Colonic mucosa (tissue), 4 donors: ENCODE measurements at places on chromosomes 6 and 20.

GRCh38 chr6:155646443-155646842 is 190.8 kb upstream of the NOX3 start:
- DNase-seq, result no peak

- no peak for DNase-seq
Observed at GRCh38 chr6:13377054-13377758, 48.9 kb upstream of the TBC1D7 start.

- DNase-seq, result no peak
Observed at GRCh38 chr6:36969240-36969691, 14.7 kb downstream of the PI16 start.

- no peak for DNase-seq
Observed at GRCh38 chr6:148200293-148200692, 142.3 kb upstream of the SASH1 start.

DNA sequence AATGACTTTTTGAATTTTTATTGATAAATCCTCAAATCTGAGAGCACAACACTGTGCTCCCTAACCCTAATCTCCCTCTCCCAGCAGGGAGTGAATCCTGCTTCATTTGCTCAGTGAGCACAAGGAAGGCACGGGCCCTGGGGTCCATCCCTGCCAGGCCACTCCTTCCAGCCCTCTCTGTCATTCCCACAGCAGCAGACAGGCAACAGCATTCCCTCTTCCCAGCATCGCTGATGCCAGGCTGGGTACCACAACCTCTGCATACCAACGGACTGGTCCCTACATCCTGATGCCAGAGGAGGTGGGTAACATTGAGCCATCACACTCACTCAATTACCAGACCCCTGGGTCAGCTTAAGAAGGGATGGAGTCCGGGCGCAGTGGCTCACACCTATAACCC is 34.2 kb downstream of the MRPL14 start:
- DNase-seq, result no peak

DNA sequence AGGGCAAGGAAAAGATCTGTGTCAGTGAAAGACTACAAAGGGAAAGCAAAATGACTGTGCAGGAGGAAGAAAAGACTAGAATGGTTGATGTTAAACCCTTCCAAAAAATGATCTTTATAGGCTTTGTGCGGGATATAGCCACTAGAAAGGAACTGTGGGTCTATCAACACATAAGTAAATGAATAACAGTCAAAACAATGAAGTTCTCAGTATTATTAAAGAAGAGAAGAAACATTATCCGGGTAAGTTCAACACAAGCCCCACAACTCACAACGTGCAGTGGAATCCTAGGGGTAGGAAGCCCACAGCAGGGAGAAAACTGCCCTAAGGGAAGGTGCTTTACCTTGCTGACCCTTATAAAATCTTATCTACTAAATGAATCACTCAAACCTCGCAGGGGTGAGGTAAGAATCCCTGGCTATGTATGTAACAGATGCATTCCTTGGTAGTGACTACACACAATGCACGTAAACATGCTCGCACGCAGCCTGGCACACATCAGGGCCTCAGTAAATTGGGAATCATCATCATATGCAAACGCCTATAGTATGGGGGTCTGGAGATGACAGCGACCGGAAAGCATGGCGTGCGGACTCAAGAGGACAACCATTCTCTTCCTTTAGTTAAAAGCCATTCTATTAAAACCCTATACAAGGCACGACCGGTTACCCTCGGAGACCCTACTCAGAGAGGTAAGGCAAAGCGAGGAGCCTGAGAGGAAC is 11.3 kb downstream of the TFAP2A start:
- no peak for DNase-seq

- no peak for DNase-seq
Observed at GRCh38 chr6:88813045-88813444, 150.4 kb downstream of the RNGTT start.

GRCh38 chr6:41939176-41939847 is 2.3 kb downstream of the CCND3 start:
- DNase-seq, result no peak

- no peak for DNase-seq
Observed at GRCh38 chr6:41724228-41724580, 11.2 kb downstream of the TFEB start.

GRCh38 chr6:139064981-139065665 is 36.6 kb downstream of the ABRACL start:
- DNase-seq, result no peak

DNA sequence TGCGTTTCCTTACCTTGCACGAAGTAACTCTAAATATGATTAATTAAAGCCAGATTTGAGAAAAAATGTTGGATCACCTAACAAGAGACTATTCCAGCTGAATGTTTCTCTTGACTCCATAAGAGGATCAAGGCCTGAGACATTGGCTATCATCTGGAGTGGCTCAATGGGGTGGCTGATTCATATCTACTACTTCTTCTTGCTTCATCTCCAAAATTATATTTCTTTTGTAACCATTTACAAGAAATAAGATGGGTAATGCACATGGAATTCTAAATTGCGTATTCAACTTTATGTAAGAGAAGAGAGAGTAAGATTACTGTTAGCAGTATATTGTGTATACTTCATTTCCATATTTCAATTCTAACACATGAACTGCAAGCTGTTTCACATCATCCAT is 819.0 kb upstream of the EYS start:
- no peak for DNase-seq

DNA sequence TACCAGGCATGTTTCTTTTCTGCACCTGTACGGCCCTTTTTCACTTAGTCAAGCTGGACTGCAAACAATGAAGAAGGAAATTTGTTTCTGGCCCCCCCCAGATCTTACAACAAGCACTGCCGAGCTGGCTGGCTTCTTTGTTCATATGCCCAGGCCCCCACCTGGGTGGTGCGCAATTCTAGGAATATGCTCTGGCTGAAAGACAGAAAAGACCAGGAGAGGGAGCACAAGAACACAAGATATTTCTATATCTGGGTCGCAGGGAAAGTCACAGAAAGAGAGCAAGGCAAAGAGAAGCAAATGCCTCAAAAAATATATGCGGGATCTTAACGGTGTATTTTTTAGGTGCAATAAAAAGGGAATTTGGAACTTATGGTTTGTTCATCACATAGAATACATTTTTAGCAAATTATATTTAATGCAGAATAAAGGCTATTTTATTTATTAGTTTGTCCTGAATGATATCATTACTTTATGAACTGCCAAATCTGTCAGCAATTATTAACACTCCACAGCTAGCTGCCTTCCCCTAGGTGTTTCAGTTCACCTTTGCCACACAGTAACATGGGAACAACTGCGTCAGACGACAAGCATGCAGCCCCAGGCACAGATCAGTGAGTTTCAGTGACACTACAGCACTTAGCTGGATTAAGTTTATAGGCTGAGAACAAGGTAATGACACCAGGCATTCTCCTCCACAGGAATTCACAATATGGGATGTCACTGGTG is 76.5 kb downstream of the GJA10 start:
- no peak for DNase-seq

DNA sequence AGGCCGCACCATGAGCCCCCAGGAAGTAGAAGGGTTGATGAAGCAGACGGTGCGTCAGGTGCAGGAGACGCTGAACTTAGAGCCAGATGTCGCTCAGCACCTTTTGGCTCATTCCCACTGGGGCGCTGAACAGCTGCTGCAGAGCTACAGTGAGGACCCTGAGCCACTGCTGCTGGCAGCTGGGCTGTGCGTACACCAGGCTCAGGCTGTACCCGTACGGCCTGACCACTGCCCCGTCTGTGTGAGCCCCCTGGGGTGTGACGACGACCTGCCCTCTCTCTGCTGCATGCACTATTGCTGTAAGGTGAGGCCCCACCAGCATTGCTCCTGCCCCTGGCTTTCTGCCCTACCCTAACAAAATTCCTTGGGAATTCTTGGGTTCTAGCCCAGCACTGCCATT is 13.1 kb downstream of the DNPH1 start:
- DNase-seq, result no peak

GRCh38 chr6:79731471-79731870 is 100.3 kb downstream of the SH3BGRL2 start:
- DNase-seq, result no peak

DNA sequence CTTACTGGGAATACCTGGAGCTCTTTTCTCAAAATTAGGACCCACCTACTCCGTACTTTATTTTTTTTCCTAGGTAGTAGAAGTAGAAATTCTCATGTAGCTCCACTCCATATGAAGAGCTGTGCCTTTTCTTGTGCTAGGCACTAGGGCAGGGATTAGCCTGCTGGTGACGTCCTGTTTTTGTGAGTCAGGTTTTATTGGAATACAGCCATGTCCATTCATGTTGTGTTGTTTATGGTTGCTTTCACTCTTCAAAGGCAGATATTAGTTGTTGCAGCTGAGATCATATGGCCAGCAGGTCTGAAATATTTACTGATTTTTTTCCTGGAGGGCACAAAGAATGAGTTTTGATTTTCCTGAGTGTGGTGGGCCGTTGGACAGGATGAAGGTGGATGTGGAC is 20.5 kb downstream of the XRN2 start:
- no peak for DNase-seq
